ENCODE measurements at places on chromosomes 12 and 14.

GRCh38 chr12:3770891-3771290 lies 18.0 kb upstream of the CRACR2A start:
- DNase-seq, result no peak

- no peak for DNase-seq
Measured at GRCh38 chr14:38187528-38187927, 20.2 kb upstream of the SSTR1 start.

GRCh38 chr14:68278576-68279436 lies 459.2 kb downstream of the RAD51B start:
- DNase-seq, result no peak

DNA sequence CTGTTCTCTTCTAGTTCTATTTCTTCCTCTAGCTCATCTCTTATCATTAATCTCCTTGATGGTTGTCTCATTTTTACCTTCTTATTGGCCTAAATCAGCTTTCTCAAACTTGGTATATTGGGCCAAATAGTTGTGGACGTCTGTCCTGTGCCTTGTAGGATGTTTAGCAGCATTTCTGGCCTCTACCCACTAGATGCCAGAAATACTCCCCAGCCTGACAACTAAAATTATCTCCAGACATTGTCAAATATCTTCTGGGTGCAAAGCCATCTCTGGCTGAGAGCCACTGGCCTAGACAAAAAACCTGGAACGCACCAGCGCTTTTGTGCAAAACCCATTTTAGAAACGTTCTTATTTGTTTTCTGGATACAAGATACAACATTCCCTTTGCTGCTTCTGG lies 38.8 kb upstream of the LRRC10 start:
- no peak for DNase-seq

GRCh38 chr14:97602438-97603117 lies 805.4 kb downstream of the VRK1 start:
- DNase-seq, result no peak

DNA sequence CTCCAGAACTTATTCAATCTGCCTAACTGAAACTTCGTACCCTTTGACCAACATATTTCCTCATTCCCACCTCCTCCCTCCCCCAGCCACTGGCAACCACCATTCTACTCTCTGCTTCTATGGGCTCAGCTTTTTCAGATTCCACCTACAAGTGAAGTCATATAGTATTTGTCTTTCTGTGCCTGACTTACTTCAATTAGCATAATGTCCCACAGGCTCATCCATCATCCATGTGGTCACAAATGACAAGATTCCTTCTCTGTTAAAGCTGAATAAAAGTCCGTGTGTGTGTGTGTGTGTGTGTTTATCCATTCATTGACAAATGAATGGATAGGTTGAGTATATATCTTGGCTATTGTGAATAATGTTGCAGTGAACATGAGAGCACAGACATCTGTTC lies 1.3 kb upstream of the C14orf39 start:
- no peak for DNase-seq

GRCh38 chr12:45648070-45648469 lies 81.4 kb upstream of the ARID2 start:
- DNase-seq, result no peak

DNA sequence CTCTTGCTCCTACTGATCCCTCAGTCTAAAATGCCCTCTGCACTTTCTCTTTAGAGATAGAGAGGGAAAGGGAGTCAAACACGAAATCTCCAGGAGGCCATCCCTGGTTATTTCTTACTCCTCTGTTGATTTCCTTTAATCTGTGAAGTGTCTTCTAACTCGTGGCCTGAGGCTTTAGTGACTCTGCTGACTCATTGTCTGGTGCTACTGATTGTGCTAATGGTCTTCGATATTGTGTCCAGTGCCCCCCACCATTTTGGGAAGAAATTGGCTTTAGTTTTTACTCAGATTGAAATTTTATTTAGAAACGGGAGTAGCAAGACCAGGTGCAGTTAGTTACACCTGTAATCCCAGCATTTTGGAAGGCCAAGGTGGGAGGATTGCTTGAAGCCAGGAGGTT lies 839 bp downstream of the CLEC9A start:
- no peak for DNase-seq

- no peak for DNase-seq
Measured at GRCh38 chr12:79275631-79276030, 411.1 kb downstream of the SYT1 start.

GRCh38 chr14:95127531-95127911 lies 29.8 kb downstream of the DICER1 start:
- no peak for DNase-seq

DNA sequence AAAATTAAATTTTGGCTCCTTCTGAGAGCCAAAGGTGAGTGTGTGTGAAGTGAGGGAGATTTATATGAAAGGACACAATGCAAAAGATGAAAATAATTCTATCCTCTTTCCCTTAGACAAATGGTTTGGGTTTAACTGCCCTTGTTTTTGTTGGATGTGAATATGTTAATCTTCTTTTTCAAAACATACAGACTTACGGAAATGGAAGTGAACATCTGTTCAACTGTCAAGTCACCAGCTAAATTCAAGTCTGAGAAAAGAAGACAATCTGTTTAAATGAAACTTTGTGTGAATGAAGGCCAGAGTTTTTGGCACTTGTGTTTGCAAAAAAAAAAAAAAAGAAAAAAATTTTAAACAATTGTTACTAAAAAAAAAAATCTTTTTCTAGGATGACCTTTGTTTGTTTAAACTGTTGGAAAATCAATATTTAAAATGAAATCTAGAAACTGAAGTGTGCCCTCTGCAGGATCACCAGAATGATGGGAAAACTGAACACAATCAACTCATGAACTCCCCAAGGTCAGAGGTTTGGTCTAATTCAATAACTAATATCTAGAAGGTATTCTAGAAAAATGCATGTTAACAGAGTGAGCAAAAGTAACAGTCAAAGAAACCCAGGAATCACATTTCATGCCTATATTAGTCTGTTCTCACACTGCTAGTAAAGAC lies 448.8 kb downstream of the FLRT2 start:
- DNase-seq, result no peak

DNA sequence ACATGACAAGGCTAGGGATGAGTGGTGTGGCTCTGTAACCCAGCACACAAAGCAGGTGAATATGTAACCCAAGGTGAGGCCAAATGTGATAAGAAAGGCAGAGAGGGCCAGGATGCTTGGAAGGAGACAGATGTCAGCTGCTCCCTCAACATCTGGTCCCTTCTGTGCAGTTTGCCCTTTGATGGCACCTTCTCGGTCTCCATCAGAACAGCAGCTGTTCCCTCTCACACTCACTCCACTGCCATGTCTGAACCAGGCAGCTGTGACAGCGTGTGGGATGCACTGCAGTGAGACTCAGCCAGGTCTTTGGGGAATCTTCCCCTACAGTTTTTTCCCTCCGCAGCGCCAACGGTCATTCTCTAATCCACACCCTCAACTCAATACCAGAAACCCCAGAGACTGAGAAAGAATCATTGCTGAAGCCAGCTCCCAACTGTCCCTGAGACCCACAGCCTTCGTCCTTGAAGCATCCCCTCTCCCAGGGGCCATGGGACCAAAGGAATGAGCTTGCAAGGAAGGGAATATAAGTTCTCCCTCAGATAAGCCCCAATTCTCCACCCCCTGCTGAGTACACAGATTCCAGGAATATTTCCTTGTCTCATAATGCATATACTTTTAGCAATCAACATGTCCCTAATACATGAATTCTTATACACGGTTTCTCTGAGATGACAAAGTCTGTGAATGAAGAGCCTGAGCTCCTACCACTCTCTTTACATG lies 230.0 kb downstream of the GLT1D1 start:
- no peak for DNase-seq

DNA sequence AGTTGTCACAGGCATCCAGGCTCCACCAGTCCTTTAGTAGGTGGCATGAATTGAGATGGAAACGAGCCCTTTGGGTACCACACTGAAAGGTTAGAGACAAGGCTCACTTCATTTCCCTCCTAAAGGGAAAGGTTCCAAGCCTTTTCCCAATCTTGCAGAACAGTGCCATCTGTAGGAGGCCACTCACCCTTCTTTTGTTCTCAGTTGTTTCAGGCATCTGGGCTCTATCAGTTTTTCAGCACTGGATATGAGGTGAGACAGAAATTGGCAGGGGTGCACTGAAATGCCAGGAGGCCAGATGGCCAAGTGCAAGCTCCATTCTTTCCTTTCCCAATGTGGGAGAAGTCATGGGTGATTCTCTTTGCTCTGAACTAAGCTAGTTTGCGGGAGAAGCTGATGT lies 15.2 kb downstream of the FBXO33 start:
- no peak for DNase-seq

GRCh38 chr12:120096671-120097202 lies 19.8 kb downstream of the RAB35 start:
- DNase-seq, result no peak

DNA sequence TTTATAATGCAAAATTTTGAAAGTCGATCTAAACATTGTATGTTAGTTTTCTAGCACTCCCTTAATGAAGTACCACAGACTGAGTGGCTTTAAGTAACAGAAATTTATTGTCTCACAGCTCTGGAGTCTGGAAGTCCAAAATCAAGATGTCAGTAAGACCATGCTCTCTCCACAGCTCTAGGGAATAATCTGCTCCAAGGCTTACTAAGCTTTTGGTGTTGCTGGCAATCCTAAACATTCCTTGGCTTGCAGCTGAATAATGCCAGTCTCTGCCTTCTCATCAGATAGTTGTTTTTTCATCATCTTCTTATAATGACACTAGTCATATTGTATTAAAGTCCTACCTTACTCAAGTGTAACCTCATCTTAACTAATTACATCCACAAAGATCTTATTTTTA lies 102.2 kb downstream of the RASSF9 start:
- DNase-seq, result no peak

DNA sequence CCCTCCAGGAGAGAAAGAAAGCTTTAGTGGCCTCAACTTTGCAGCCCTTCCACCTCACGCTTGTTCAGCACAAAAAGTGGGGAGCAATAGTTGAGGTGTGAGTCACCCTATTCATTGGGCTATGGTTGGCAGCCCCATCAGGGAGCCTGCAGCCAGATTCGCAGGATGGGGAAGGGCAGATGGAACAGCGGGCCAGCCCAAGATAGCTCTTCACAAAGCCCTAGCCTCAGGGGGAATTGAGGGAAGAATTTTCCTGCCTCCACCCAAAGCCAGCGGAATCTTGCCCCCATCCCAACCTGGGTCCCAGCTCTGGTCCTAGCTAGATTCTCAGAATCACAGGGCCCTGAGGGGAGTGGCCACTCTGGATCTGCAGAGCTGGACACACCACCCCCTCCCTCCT lies 3.6 kb upstream of the KRT5 start:
- no peak for DNase-seq

DNA sequence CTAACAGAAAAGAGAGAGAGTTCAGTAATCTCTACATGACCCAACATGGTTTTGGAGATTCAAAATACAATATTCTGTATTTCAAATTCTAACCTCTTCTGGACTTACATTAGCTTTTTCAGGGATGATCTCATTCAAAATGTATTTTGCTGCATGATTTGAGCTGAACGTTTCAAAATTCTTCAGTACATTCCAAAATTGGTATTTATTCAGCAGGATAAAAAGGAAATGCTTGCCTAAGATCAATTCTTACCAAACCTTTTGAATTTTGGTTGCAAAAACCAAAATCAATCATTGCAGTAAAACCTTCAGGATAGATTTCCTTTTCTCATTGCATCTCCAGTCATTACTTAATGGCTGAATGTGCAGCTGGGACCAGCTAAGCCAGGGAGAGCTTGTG lies 1761.3 kb upstream of the SEL1L start:
- no peak for DNase-seq

DNA sequence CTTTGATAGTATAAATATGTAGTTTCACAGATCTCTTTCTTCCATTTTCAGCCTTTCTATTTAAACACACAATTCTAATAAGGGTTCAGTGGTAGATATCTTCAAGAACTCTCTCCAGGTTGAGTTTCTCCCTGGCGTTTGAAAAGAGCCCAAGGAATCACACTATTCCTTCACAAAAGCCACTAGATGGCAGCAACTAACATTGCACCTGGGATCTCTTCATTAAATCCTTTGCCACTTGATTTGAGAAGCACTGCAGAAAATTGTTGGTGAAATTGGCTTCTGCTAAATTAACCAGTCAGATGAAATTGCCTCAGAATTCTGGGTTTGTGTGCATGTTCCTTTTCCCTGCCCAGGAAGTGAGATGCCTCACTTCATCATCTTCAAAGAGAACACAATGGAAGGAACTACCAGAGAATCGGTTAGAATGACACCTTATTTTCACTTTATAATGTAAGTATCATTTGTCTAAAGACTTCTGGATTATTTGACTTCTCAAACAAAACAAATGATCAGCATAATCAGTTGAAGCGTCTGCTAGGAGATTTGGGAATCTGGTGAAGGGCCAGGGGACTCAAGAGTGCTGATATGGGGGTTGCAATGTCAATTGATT lies 6.8 kb downstream of the CCDC198 start:
- DNase-seq, result no peak

DNA sequence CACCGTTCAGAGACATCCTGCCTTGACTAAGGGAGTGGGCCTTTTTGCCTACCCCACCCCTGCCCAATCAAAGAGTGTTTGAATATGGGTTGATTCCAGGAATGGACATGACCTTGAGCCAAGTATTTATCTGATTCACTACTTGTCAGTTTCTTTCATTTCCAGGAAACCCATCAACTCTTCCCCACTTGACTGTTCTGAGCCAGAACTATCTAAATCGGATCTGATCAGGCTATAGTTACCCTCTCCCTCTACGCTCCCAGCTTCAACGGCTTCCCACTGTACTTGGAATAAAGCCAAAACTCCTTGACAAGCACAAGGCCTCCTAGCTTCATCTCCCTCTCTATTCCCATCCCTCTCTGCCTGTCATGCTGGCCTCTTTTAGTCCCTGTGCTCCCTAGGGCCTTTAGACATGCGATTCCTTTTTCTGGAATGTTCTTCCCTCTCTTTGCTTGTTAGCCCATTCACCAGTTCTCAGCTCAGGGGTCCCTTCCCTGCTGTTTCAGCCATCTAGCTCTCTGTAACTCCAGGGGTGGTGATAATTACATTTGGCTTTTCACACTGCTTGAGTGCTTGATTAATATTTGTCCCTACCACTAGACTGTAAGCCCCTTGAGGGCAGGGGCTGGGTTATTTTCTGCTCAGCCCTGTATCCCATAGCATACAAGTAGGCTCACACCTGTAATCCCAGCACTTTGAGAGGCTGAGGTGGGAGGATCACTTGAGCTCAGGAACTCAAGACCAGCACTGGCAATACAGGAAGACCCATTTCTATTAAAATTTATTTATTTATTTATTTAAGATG lies 5.5 kb upstream of the ITPK1 start:
- DNase-seq, result no peak

Measured in stimulated activated CD4-positive, alpha-beta T cell treated with anti-CD3 and anti-CD28 coated beads, Interleukin-1b, Interleukin-23, amount 100 ng/mL, for 1 hour (primary cell).